ENCODE measurements at places on chromosomes 7 and 10.
A peak's percentile ranks its signal among the peaks of the same experiment; 100 is the strongest.

DNA sequence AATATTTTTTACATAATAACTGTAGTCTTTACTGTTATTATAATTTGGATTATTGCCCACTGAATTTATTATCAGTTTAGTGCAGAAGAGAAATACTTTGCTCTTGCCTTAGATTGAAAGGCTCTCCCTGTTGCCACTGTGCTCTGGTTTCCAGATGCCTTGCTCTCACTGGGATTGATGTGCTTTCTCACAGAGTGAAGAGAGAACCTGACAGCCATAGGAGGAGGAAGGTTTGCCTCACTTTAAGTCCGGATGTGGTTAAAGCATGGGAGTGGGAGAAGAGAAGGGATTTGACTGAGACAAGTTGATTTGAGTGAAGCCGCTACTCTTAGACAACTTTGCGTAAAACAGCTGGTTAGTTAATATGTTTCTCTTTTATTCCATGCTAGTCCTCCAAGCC, 68.2 kb upstream of the RPA3 start:
- no peak for DNase-seq

- DNase-seq: no peak
Observed at GRCh38 chr10:49540056-49540797, 1.3 kb upstream of the ERCC6 start.

DNA sequence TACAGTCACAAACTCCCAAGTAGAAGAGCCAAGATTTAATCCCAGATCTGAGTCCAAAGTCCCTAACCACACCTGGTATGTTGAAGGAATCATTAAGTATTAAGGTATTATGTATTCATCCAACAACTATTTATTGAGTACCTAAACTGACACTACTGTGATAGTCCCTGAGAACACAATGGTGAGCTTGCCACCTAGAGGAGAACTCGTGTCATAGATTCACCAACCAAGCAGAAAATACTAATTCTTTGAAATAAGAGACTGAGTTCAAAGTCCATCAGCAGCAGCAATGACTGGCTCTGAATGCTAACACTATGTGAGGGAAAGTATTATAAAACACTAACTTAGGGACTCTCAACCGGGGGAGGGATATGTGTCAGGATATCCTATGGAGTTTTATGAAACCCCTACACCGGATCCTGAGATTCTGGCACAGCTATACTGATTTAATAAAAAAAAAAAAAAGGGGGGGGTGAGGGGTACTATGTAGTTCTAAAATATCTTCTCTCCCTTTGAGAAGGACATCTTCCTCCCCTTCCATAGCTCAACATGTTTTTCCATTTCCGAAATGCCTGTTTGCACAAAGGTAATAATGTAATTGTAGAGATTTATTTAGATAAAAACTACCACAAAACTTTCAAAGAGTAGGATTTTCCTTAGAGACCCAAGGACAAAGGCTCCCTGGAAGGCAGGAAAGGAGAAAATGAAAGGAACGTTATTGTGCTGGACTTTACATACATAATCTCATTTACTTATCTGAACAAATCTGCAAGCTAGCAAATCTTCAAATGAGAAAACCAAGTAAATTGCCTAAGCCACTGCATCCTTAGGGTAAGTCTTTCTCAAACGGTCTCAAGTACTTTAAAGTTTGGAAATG, 1.6 kb downstream of the NCOA4 start:
- peak; percentile 80 for DNase-seq

GRCh38 chr7:21300692-21301091, 127.2 kb upstream of the SP4 start:
- no peak for DNase-seq
